ENCODE measurements at places on chromosomes 12 and 14.

DNA sequence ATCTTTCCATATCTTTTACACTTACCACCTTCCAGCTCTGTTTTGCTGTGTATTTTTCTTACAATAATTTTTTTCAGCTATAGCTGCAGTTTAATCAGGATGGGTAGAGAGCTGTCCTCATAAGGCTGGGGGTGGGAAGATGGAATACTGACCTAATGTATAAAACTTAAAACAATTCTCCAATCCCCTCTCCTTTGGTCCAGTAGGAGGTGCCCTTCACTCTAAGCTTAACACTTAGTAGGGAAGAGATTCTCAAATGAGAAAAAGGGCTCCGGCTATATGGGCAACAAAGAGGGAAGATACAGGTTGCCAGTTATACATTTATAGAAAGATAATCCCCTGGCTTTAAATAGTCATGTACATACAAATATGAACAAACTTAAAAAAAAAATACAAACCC, 2.8 kb downstream of the ORMDL2 start:
- peak; percentile 25 for DNase-seq

- DNase-seq: peak; percentile 23
Measured at GRCh38 chr14:75333606-75334548, 55.2 kb downstream of the FOS start.

DNA sequence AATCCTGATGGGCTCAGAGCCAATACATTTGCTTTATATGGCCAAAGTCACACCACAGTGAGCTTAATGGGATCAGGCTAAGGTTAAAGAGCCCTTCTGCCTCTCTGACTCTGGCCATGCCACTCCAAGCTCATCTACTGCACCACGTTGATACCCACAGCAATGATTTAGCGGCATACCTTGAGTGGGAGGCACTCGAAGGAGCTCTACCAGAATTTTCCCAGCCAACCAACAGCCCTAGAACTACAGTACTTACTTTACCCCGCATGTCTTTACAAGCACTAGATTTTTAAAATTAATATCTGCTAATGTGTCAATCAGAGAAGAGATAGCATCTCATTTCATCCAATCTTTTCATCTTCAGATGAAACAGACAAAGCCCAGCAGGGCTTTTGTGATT, 300.5 kb downstream of the GRIN2B start:
- DNase-seq: no peak

DNA sequence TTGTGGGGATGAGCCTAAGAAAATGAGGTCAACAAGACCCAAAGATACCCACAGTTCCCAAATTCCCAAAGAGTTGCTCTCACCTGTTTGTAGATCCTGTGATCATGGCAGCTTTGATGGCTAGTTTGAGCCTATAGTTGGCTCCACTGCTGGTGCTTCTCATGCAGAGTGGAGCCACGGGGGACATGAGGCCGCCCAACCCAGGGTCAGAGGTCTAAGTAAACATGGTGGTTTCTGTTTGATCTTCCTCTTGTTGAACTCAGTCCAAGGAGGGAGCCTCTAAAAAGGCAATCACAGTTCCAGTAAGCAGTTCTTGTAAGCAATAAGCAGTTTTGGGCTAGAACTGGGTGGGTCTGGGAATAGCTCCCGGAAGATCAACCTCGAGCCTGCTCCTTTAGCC, 125.6 kb upstream of the DHRS4 start:
- DNase-seq: no peak

- no peak for DNase-seq
Measured at GRCh38 chr14:101328412-101329028, 232.8 kb upstream of the DIO3 start.

DNA sequence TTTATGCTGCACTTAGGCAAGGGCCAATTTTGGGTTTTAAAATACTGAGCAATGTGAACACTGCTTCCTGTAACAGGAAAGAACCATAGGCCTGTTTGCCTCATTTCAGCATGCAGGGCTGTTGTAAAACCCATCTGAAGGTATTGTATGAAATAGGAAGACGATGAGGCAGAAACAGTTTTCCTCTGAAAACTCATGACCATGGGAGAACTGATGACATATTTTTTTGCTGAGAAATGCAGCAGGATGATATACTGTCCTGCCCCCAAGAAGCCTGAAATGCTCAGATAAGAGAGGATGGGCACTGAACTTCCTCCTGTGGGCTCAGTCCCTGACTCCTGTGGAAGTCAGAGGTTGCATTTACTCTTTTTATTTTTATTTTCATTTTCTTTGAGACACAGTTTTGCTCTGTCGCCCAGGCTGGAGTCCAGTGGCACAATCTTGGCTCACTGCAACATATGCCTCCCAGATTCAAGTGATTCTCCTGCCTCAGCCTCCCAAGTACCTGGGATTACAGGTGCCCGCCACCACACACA, 17.4 kb downstream of the PYGL start:
- no peak for DNase-seq

- no peak for DNase-seq
Measured at GRCh38 chr14:77580964-77581505, 35.4 kb downstream of the SPTLC2 start.

DNA sequence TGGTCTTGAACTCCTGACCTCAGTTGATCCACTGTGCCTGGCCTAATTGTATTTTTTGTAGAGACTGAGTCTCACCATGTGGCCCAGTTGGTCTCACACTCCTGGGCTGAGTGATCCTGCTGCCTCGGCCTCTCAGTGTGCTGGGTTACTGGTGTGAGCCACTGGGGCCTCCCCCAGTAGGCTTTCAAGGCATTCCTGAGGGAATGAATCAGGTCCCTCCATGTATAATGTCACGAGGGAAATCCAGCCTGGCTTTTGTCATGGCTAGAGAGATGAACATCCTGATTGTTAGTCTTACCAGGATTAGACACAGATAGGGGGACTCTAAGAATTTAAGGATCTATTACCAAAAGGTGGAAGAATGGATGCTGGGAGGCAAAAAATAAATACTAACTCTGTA, 51.9 kb downstream of the CPSF2 start:
- DNase-seq: no peak

DNA sequence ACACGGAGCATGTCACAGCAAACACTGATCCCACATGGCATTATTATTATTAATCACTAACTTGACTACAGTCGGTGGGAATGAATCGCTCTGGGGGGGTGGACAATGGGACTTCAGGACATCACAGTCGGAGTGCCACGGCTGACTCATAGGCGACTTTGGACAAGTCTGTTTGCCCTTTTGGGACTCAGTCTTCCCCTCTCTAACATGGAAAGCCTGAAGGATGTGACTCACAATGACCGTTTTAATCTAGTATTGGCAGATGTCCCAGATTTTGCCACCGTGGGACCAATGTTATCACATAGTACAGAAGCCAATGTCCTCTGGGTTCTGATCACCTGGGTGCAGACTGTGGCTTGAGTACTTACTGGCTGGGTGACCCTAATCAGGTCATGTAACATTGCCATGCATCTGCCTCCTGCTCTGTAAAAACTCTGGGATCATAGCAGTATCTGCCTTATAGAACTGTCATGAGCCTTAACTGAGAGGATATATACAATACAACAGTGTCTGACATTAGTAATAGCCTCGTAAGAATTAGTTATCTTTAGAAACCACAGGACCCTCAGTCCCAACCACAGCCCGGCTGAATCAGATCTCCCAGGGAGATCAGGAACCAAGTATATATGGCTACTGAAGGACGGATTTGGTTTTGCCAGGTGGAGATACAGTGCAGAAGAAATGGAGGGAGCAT, 362.6 kb downstream of the BCL11B start:
- DNase-seq: no peak

DNA sequence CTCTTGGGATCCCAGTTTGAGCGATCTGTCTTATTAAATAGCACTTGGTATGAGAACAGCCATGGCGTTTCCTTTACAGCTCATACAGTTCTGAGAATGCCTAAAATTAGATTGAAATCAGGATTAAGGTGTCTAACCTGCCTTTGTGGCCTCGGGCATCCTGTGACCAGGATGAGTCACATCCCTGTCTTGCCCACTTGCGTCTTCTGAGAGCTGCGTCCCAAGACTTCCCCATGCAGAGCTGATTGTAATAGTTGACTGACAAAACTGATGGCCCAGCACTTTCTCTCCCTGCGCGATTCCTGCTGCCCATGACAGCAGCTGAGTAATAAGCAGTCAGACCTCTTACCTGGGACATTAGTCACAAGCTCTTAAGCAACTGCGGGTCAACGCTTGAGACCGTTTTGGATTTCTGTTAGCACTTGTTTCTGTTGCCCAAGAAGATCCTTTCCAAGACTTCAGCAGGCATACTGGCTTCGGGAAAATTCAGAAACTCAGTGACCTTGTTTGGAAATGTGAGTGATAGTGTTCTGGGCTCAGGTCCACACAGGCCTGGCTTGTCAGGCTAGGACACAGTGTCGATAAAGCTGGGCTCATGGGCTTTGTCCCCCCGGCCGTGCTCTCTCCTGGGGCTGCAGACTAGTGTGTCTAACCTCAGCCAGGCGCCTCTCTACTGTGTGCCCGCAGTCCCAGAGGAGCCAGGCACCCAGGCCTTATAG, 169.9 kb upstream of the HIF1A start:
- DNase-seq: peak; percentile 92

GRCh38 chr12:102873077-102873476, 44.0 kb downstream of the PAH start:
- no peak for DNase-seq

- no peak for DNase-seq
Measured at GRCh38 chr14:54048736-54049135, 92.1 kb upstream of the BMP4 start.

- DNase-seq: no peak
Measured at GRCh38 chr14:24162093-24162492, 1.0 kb downstream of the IRF9 start.

GRCh38 chr12:120376934-120377572, 8.1 kb upstream of the MSI1 start:
- no peak for DNase-seq

DNA sequence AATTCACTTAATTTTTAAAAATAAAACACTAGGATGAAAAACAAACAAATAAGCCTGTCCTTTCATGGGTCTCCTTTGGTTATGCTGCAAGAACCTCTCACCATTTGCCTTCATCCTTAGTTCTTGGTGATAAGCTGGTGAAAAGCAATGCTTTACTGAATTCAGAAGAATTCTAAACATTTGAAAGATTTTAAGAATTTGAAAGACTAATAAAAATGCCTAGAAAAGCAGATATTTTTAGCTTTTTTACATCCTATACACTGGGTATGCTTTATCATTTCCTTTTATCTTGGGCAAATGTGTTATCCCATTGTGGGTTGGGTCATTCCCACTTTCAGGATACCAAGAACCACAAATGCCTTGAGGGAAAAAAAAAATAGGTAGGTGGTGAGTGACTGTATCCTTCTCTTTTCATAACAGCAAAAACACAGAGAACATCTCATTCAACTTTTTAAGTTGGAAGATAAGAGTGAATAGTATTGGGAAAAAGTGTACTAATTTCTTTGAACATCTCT, 197.1 kb upstream of the ABCD2 start:
- no peak for DNase-seq

- no peak for DNase-seq
Measured at GRCh38 chr12:22518998-22519397, 25.3 kb downstream of the C2CD5 start.

GRCh38 chr14:22163051-22163450, 426.0 kb downstream of the DAD1 start:
- DNase-seq: no peak

DNA sequence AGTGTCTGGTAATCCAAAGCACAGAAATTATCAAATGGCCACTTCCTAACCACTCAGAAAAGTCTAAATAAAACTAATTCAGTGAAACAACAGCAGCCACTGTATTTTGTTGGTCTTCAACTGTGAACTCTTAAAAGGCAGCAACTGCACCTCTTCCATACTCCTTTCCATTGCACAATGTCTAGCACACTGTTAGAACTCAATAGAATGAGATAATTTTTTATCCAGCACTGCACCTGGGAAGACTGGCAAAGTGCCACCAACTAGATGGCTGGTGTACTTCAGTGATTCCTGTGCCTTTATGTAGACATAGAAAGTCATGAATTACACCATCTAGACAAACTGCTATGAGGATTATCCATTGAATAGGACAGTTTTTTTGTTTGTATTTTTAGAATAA, 26.2 kb downstream of the LGR5 start:
- no peak for DNase-seq

- DNase-seq: no peak
Measured at GRCh38 chr14:61581955-61582615, 113.2 kb upstream of the HIF1A start.

- no peak for DNase-seq
Measured at GRCh38 chr14:44081146-44081545, 425.9 kb downstream of the FSCB start.

- DNase-seq: no peak
Measured at GRCh38 chr12:3020399-3020798, 56.8 kb upstream of the TSPAN9 start.

DNA sequence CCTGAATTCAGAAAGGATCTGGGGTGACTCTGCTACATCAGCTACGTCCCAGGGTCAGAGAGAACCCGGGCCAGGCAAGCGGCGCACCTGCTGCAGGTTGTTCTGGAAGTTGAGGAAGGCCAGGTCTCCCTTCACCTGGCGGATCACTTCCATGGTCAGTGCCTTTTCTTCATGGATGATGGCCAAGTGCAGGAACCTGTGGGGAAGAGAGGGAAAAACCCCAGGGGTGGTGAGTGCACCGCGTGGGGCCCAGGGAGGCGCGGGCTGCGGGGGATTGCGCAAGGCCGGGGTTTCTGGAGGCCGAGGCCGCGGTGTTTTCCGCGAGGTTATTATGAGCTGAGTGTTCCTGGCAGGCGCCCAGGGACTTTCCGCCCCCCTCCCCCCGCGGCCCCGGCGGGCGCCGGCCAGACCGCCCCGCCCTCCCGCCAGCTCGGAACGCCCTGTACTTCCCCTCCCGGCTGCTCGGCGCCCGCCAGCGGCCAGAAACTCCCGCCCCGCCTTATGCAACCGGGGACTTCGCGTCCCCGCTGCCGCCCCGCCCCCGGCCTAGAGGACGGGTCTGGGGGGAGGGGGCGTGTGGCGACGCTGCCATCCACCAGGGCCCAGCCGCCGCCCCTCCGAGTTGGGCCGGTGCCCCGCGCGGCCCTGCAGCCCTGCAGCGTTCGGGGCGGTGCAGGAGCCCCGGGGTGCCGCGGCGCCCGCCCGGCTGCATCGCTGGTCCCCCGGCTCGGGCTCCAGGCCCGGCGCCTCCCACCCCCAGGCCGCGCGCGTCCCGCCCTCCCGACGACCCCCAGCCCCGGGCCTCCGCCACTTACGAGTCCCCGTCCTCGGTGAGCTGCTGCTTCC, 723 bp downstream of the NFKBIA start:
- DNase-seq: peak; percentile 89

DNA sequence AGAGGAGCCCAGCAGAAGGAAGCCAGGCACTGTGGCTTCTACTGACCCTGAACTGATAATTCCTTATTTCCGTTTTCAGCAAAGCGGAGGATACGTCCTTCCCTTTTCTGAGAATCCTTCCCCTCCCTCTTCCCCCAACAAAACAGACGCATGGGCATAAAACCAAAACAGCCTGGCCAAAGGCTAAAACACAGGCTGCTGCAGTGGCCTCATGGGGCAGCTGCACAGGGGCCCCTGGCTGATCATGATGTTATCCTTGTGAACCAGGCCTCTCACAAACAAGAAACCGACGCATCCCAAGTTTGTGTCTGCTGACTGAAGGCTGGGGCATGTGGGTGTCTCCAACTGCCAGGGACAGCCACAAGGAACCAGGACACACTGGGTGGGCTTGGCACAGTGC, 23.4 kb upstream of the STON2 start:
- DNase-seq: no peak

- no peak for DNase-seq
Measured at GRCh38 chr14:26974965-26975364, 377.1 kb upstream of the NOVA1 start.

- no peak for DNase-seq
Measured at GRCh38 chr12:130043685-130044406, 118.4 kb upstream of the FZD10 start.

GRCh38 chr14:101442451-101442850, 118.8 kb upstream of the DIO3 start:
- DNase-seq: no peak
